GM12864 (cell line): ENCODE measurements at places on chromosomes 1 and 21.

DNA sequence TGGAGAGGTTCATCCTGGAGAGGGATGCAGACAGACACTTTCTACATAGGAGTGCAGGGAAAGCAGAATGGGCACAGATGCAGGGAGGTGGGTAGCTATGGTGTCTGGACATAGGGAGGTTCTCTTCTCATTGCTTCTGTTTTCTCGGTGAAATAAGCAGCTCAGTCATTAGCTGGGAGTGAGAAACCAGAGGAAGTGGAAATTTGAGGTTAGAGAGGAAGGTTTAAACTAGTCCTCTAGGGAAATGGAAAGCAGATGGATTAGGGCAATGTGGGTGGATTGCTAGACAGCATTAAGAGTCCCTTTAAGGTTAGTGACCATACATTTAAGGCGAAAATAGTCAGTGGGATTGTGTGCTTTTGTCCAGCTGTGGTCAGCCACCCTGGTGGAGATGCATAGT, 39.6 kb downstream of the MPZL1 start:
- no peak for DNase-seq

DNA sequence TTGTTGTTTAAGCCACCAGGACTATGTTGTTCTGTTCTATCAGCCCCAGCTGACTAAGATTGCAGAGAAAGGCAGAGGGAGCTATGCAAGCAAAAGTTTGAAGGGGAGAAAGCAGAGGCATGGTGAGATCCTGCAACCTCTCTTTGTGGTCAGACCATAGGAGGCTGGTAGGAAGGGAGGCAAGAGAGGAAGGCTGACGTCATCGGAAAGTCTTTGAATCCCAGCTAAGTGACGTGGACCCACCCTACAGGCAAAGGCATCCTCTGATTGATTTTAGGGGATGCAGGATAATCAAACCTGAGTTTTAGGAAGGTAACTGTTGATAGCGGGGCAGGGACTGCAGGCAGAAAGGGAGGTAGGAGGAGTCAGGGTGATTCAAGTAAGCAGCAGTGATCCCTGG, 23.3 kb upstream of the TNNI1 start:
- no peak for DNase-seq

- DNase-seq, result no peak
Measured at GRCh38 chr1:63670164-63670563, 77.0 kb downstream of the PGM1 start.

DNA sequence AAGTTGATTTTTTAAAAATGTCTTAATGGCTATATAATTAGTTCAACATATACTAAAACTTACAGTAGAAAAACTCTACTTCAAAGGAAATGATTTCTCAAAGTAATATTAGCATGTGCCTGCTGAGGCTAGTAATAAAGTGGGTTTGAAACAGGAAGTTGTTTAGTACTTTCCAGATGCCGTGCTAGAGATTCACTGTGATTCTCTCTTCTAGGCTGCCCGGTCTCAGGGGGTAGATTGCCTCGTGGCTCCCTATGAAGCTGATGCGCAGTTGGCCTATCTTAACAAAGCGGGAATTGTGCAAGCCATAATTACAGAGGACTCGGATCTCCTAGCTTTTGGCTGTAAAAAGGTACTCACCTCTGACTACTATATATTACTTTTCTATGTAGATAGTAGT, 9.1 kb downstream of the EXO1 start:
- no peak for DNase-seq

GRCh38 chr1:201542309-201543035, 3.5 kb downstream of the NAV1 start:
- no peak for DNase-seq

GRCh38 chr1:61797045-61797755, 54.9 kb downstream of the PATJ start:
- DNase-seq, result no peak

DNA sequence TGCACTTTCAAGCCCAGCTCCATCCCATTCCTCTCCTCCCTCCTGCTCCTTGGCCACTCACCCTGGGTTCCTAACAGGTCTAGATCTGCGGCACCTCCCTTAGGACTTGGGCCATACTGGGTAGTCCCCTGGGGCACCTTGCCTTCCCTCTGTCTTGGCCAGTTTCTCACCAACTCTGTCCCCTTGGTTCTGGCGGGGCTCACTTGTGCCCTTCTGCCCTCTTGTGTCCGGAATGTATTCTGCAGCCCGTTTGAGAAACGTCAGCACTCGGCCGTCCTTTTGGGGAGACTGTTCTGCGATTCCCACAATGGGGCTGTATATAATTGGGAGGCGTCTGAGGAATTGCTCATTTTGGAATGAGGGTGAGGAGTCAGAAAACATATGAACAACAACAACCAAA, 162.4 kb downstream of the ZSCAN20 start:
- no peak for DNase-seq

DNA sequence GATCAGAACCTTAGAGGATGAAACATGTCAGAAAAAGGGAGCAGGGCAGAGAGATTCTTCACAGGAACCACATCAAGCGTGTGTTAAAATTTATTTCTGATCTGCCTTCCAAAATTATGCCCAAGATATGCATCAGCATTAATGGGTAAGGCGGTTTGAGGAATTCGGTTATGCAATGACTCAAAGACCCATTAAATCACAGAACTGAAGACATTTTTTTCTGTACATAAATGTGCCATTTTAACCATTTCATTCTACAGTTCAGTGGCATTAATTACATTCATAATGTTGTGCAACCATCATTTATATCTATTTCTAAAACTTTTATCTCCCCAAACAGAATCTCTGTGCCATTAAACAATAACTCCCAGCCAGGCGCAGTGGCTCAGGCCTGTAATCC, 43.4 kb downstream of the CNST start:
- DNase-seq, result no peak

DNA sequence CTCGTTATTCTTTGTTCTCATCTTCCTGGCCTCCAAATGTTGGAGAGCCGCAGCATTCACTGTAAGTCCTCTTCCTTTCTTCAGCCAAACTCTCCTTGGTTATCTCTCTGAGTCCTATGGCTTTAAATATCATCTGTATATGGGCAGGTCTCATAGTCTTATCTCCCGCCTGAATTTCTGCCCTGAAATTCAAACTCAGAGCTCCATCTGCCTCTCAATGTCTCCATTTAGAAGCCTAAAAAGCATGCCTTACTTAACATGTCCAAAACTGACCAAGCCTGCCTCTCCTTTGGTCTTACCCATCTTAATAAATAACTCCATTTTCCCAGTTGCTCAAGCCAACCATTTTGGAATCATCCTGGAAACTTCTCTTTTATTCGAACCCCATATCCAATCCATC, 80.7 kb downstream of the DHRS3 start:
- no peak for DNase-seq

GRCh38 chr1:15405106-15405850, 4.4 kb upstream of the EFHD2 start:
- no peak for DNase-seq

- no peak for DNase-seq
Measured at GRCh38 chr1:215226757-215227156, 144.2 kb downstream of the KCNK2 start.
